ENCODE measurements at places on chromosomes 3 and 15.

GRCh38 chr15:74782259-74783071 lies 585 bp downstream of the CSK start:
- DNase-seq, result no peak

DNA sequence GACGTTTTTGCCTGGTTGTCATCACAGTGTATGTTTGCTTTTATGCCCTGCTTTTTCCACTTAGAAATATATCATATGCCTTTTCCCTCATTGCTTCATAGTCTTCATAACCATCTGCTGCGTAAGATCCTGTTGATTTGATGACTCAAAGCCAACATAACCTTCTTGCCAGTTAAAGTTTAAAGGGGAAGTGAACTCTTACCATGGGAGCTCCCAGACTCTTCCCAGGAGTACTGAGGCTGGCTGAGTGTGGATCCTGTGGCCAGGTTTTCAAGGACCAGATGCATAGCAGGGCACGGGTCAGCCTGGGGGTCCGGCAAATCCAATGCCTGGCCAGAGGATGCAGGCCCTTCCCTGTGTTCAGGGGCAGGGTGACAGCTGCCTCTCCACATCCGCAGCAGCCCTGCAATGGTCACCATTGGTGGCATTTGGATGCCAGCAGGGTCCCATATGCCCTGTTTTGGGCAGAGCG lies 42.0 kb upstream of the SACM1L start:
- DNase-seq, result peak; percentile 80

DNA sequence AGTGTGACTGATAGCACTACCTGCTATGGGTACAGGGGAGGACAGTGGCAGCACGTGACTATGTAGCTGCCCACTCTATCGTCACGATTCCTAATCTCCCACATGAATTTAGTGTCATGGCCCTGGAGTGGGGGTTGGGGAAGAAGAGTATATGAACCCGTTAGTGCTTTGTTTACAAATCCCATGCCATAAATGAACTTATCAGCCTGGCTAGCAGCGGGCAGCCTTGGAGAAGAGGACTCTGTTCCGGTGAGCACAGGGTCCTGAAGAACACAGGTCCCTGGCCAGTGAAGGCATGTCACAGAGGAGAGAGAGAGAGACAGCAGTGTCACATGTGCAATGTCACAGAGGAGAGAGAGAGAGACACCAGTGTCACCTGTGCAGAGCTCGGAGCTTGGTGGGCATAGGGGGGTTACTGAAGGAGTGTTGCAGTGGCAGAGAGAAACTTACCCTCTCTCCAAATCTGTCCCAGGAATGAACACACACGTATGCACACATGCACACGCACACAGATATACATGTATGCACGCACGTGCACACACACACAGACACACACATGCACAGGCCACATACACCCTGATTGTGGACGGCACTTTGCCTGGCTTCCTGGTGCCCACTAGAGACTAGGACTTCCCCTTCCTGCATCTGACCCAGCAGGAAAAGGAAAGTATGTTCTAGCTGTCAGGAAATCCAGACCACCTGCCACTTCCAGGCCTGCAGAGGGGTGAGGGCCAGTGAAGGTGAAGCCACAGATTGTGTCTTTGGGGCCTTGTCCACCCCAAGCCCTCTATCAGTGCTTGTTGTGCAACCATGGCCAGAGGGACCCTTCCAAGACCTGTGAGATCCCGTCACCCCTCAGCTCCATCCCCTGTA lies 26.3 kb downstream of the ITGA11 start:
- DNase-seq, result no peak

DNA sequence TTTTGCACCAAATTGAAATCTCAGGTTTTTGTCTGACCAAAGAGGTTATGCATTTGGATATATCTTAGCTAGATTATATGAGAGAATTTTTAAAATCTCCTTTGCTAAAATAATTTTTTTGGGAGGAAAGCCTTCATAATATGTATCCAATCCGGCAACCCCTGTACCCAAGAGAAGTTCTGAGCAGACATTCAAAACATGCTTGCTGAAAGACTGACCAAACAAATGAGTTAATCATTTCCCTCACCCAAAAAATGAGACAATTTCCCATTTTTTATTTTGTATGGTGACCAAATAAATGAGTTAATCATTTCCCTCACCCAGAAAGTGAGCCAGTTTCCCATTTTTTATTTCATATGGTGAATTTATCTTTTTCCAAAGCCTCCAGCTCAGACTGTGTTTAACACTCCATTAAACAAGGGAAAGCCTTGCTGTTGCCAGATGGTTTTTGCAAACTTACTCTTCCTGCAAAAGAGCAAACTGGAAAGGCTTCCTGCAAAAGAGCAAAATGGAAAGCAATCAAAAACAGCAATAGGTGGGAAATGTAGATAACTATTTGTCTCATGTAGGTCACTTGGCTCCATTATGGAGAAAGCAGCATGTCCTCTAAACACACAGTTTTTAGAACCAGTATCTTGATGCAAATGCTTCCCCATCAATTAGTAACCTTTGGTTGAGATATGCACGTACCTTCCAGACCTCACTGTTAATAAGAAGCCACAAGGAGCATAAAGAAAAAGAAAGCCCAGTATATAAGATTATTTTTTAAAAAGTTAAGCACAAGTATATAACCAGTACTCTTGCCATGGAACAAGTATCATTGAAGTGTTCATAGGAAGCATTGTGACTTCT lies 78.4 kb upstream of the OSTN start:
- no peak for DNase-seq

DNA sequence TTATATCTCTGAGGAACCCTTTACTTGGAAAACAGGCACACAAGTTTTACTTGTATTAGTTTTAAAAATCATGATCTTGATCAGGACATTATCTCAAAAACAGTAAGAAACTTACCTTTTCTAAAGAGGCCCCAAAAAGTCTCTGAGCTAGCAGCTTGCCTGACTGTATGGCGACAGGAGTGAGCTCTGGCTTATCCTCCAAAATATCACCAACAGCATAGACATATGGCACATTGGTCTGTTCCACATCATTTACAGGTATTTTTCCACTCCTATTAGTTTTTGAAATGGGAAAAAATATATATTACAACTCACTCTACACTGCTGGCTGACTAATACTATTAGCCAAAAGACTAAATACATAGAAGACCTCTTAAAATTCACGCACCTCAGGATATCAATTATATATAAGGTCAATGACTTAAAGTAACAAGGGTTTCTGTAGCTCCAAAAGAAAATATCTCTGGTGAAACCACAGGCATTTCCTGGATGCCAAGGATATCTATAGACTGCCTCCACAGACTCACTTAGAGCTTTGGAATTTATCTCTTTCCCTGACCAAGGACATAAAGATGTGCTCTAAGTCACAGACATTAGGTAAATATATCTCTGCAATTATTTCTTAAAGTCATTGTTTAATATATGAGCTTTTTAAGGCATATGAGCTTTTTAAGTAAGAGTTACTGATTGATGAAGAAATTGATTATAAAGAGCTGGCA lies 33.1 kb downstream of the TXNRD3 start:
- DNase-seq, result no peak

DNA sequence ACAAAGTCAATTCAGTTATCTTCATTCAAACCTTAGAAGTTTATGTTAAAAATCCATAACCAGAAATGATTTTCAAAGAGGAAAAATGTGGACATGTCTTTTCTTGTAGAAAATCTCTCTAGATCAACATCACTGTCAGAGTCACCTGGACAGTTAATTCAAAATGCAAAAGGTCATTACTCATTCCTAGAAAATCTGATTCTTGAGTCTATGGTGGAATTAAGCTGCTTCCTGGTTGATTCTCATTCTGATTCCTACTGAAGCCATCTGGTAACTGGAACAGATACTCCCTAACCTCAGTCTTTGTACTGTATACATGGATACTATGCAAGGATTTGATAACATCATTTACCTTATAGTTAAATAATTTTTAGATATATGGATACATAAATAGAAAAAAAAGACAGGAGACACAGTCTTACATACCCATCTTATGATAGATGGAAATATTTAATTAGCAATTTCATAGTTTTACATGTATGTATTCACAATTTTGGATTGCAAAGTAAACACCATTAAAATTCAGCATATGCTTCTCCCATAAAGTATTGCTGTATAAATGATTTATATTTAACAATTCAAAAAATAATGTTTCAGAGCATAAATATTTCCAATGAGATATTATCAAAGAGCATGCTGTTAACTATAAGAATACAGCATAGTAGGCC lies 693.2 kb upstream of the CCDC54 start:
- no peak for DNase-seq

GRCh38 chr3:81443457-81443782 lies 318.0 kb downstream of the GBE1 start:
- no peak for DNase-seq

DNA sequence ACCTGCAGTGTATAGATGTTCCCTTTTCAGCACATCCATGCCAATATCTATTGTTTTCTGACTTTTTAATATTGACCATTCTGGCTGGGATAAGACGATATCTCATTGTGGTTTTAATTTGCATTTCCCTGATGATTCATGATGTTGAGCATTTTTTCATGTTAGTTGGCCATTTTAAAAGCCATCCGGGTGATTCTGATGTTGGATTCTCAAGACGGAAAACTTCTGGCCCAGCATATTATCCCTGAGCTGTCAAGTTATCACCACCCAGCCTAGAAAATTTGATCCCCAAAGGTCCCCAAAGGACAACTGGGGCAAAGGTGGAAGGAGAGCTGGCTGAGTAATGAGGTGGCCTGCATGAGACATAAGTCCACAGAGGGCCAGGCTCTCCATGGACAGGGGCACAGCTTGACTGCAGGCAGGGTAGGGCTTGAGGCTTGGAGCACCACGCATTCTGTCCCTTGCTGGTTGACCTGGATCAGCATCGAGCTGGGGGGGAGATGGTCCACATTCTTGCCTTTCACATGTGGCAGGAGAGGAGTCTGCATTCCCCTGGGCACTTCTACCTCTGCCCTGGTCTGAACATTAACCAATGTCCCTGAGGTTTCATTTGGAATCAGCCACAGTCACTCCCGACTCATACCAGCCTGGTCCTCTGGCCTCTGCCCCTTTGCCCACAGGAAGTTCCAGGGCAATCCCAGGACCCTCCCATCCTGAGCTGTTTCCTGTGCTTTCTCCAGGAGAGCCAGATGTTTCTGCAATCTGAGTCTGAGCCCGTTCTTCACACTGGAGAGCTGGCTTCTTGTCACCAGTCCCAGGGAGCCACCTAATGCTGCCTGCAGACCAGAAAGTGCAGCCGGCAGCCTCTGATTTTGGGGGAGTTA lies 69.2 kb downstream of the ISG20 start:
- no peak for DNase-seq

- no peak for DNase-seq
Observed at GRCh38 chr3:42024591-42025351, 62.9 kb upstream of the ULK4 start.

Measured in brain pericyte (primary cell).